CD4-positive, alpha-beta T cell treated with Interleukin-12 subunit alpha and Interleukin-12 subunit beta, for 1 hour (primary cell): ENCODE measurements at places on chromosomes 2 and 18.

DNA sequence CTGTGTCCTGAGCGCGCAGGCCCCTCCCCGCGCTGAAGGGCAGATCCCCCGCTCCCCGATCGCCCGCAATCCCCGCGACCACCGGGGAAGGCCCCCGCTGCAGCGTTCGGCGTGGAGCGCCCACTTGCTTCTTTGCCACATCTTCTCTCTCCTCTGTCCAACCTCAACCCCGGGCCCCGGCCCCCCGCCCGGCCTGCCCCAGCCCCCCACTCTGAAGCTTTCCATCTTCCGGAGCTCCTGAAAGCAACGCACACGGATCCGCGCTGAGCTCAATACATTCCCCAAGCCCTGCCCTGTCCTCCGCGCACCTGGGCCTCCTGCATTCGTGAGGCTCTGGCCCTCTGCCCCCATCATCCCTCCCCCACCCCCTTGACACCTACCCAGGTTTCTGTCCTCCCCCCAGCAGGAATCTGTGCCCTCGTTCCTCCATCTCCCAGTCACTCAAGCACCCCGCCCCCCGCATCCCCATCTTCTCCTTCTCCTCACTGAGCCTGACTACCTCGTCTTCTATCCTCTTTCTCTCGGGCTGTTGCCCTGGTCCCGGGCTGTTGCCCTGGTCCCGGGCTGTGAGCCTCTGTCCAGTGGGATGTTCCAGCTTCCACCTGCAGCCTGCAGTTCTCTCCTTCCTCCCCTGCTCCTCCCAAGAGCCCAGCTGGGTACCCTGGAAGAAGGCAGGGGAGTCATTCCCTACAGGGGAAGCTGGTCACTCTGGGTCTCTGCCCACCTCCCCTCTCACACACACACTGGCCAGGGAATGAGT is 7.8 kb downstream of the SPEG start:
- DNase-seq = no peak

- DNase-seq = no peak
These were observed 95.9 kb upstream of the RMDN2 start for GRCh38 chr2:37829202-37829601.

DNA sequence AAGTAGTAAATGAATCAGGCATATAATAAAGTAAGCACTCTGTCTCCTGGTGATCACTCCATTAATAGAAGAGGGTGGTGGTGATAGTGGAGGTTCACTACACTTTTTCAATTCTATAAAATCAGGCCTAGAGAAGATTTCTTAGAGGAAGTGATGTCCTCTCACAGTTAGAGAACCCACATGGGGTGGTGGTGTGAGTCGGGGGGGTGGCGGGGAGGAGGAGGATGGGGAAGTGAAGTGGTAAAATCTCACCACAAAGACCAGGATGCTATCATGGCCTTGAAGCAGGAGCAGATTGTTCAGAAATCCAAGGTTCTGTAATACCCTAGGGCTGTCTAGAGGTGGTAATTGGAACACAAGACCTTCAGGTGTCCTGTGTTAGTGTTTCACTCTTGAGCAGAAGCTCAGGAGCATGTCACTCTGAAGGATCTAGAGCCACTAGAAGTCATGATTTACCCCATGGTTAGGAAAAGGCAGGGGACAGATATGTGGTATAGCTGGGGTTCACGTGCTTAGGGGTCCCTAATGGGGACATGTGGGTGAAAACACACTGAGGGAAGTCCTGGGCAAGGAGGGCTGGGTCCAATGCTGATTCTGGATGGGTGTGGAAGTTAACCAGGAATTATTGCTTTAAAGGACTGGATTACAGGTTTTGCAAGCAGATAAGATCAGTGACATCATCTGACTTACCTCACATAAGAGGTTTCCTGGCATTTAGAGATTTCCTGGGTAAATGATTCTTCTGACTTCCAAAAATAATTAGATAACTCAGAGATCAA is 31.0 kb downstream of the RNF125 start:
- peak; percentile 54 for DNase-seq

DNA sequence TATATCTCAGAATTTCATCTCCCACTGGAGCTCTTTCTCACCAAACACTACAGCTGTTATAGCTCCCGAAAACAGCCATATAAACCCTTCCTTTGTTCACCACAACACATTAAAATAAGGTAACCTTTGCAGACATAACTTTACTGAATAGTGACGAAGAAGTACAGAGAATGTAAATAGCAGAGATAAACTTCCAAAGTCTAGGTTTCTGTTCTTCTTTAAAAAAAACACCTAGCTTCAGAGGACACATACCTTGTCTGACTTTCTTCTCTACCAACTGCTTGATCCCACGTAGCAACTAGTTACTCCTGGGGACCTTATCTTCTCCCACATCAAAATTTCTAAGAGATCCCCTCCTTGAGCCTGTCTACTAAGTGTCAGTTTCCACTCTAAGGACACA is 32.3 kb downstream of the ATL2 start:
- no peak for DNase-seq

DNA sequence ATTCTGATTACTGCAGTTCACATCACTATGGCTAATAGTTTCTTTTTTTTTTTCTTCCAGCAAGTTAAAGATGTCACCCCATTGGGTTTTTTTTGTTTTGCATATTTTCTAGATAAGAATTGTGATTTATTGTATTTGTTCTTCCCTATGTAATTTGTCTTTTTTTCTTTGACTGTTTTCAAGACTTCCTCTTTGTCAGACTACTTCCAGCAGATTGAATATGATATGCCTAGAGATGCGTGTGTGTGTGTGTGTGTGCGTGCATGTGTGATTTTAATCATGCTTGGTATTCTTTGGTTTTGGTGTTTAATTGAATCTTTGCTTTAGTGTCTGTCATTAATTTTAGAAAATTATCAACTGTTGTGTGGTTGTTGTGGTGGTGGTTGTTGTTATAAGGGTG is 166.7 kb upstream of the SLC39A10 start:
- no peak for DNase-seq

GRCh38 chr2:85259101-85259590 is 68.6 kb downstream of the TGOLN2 start:
- no peak for DNase-seq

DNA sequence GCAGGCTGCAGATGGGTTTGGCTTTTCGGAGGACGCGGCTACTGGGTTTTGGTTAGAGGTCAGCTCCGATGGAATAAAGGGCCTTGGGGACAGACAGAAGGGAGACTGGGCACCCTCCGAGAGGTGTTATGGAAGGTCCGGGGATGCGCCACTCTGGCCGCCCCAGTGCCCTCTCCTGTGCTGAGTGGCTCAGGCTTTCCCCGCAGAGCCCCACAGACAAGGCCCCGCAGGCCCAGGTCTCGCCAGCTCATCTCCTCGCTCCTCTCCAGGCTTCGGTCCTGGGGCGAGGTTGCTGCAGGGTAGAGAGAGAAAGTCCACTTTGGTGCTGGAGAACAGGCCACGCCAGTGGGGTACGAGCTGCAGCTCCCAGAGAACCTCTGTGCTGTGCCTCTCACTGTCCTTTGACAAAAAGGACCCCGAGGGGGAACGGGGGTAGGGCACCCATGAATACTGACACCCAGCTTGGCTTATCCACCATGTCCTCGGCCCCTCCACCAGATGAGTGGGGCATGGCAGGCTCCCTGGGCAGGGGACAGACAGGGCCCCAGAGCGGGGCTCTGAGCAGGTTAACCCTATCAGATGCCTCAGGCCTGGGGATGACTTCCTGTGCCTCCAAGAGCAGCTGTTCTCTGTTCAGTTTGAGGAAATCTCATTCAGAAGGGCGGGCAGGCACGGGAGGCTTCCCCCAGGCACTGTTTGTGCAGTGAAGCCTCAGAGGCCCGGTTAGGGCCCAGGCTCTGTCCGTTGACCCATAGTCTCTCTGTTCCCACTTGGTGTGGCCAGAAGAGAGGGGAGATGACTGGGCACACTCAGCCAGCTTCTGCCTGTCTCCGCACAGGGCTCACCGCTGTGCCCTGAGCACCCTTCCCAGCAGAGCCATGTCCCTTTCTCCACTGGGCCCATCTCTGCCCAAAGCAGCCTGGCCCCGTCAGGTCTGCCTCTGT is 15.7 kb upstream of the CNNM3 start:
- DNase-seq = no peak

- no peak for DNase-seq
These were observed 80.2 kb upstream of the COL3A1 start for GRCh38 chr2:188893972-188894371.

DNA sequence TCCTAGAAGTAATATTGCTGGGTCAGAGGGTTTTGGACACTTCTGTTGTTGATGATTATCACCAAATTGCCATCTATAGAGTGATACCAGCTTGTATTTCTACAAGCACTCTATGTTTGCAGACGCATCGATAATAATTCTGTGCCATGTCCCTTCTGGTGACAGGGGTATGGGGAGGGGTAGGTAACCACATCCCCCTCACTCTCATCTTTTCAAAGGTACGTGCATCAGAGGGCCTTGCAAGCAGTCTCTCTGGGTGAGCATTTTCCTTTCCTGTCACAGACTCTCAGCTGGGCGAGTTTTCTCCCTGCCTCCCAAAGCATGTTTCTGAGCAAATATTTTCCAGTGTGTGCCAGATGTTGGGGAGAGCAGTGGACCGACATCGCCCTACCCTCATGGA is 98.0 kb downstream of the SMAD7 start:
- DNase-seq = no peak

- DNase-seq = no peak
These were observed 158.5 kb upstream of the ALKAL2 start for GRCh38 chr2:446303-446874.

GRCh38 chr18:68172842-68173549 is 541.9 kb downstream of the TMX3 start:
- DNase-seq = no peak

DNA sequence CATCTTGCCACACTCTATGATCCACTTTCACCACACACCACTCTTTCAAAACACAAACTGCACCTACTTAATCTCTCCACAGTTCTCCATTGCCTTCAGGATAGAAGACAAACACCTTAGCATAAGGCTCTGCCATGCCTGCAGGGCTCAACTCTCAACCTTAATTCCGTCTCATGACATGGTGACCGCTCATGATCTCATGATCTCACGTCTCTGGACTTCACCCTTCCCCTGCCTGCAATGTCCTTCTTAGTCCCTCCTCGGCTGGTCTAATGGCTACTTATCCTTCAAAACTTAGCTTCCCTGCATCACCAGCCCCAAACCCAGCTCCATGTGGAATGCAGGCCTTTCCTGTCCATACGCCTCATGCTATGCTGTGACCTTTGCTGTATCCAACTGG is 85.3 kb downstream of the ACVR1 start:
- no peak for DNase-seq

DNA sequence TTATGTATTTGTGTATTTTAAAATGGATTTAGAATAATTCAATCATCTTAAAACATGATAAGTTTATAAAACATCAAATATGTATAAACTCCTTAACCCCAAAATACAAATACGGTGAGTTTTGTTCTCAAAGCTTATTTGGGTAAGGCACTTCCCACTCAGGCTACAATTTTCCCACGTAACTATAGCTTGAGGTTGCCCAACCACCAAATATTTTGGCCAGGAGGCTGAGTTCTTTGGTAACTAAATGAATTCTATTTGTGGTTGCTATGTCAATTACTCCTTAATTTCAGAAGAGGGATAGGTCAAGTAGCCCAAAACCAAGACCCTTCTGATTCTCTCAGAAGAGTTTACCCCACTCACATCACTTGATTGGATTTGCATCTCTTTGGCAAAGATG is 70.4 kb downstream of the MYL12B start:
- DNase-seq = no peak

- no peak for DNase-seq
These were observed 40.9 kb downstream of the RNF144A start for GRCh38 chr2:6957910-6958615.

DNA sequence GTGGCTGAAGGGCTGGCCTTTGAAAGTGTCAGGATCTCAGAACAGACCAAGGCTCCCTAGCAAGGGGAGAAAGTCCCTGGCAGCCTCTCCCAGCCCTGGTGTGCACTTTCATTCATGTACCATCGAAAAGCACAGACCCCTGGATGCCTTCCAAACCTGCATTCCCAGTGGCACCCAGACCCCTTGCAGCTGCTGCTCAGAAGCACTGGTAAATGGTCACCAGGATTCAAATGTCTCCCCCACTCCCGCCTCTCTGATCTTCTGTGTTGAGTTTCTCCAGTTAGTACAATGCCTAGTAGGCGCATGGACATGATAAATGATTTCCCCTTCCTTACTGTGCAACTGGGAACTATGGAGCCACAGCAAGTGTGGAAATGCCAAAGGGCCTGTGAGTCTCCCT is 180.0 kb downstream of the GLI2 start:
- DNase-seq = no peak

DNA sequence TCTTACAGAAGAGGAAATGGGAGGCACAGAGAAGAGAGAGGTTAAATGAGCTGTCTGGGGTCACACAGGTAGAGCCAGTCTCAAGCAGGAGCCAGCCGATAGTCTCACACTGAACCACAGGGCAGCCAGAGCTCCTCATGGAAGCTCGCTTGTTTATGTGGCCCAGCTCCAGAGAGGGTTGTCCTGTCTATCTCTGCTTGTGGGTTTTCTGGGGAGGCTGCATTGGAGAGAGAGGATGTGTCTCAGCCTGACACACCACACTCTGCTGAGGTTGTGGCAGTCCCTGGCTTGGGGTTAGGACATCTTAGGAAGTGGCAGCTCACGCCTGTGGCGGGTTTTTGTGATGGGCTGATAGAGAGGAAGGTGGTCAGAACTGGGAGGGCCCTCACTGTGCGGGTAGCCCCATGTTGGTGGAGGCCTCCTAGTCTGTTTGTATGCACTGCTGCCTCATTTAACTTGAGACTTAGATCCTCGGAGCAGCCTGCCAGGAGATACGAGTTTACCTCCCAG is 52.3 kb downstream of the TCF7L1 start:
- no peak for DNase-seq

- DNase-seq = no peak
These were observed 846.2 kb downstream of the SLC4A3 start for GRCh38 chr2:220473611-220474010.

GRCh38 chr2:71778514-71778913 is 325.2 kb downstream of the DYSF start:
- DNase-seq = no peak

DNA sequence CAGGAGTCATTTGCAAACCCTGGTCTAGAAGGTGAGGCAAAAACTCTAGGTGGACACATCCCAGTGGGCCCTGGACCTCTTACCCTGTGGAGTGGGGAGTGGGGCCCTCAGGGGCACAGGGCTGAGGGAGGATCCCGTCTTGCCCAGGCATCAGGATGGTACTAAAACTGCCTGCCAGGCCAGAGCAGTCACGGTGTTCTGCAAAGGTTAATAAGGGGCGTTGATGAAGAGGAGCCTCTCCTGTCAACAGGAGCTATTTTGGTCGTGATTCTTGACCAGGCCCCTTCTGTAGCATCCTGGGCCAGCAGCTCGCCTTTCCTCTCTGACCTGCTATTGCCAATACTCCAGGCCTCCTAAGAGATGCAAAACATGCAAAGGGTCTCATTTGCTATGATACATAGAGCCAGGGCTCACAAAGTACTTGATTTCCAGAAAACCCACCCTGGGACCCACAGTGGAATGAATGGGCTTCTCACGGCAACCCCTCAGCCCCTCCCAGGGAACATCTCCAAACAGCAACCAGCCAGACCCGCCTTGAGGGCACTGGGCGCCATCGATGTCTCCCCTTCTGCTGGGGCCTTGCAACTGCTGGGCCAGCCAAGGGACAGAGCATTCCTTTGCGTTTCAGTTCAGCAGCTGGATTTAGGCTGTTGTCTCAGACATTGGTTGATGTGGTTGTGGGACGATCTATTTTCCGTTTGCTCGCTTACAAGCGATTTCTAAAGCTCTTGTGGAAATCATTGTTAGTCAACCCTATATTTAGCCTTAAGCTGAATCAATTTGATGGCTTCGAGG is 111.1 kb downstream of the PDCL3 start:
- DNase-seq = no peak
